Breast epithelium (tissue), 4 donors: ENCODE measurements at places on chromosomes 1 and 21.
A peak's percentile ranks its signal among the peaks of the same experiment; 100 is the strongest.

DNA sequence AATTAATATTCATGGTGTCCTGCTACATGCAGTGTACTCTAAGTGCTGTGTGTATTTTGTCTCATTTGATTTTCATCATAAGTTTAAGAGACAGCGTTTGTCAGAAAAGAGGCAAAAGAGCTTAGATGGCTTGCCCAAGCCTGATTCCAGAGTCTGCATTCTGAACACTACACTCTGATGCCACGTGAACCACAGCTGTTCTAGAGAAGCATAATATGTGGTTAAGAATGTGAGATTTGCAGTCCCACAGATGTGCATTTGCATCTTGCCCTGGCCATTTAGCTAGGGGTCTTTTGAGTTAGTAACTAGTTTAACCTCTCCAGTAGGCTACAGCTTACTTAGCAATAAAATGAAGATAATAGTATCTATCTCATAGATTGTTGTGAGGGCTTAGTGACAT, 9.2 kb upstream of the GADD45A start:
- H3K4me1 ChIP-seq, result no peaks in the 10 kb centered on the region
- H3K27me3 ChIP-seq, result no peaks in the 10 kb centered on the region
- no peaks in the 10 kb centered on the region for H3K36me3 ChIP-seq

DNA sequence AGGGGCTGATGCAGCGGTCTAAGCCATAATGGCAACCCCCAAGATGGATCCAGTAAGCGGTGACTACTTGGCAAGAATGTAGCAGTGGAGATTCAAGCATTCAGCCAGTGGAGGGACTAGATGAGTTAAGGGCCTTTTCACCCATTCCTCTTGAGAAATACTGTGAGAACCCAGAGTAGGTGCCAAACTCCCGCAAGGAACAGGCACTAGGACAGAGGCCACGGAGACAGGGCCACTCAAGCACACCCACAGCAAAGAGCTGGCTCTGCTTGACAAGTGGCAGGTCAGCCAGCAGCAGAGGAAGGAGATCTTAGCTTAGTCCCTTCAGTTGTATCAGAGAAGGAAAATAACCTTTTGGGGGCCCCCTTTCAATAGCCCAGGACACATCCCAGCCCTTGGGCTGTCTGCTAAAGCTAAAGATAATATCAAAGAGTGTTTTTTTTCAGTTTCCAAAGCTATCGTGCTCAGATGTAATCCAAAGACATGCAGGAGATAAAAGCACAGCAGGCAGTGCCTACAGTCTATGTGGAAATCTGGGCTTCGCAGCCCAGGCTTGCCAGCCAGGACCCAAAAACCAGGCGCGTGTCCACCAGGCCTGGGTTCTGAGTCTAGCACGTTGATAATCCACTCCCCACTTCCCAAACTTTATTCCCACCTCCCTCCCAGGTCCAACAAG, 62.0 kb upstream of the GOLT1A start:
- H3K36me3 ChIP-seq, result no peaks in the 10 kb centered on the region
- peak overlapping the region; percentile 16 for H3K27ac ChIP-seq
- DNase-seq, result no peak
- H3K27me3 ChIP-seq, result no peaks in the 10 kb centered on the region

GRCh38 chr1:245510144-245510543, 355.4 kb downstream of the KIF26B start:
- no peaks in the 10 kb centered on the region for H3K36me3 ChIP-seq
- H3K27me3 ChIP-seq, result no peaks in the 10 kb centered on the region
- no peak for DNase-seq
- H3K4me1 ChIP-seq, result no peaks in the 10 kb centered on the region

- no peak overlapping the region for H3K27ac ChIP-seq
- H3K36me3 ChIP-seq, result no peaks in the 10 kb centered on the region
- DNase-seq, result no peak
- no peak overlapping the region for H3K4me3 ChIP-seq
- H3K27me3 ChIP-seq, result no peaks in the 10 kb centered on the region
These were observed 87.1 kb downstream of the ENAH start for GRCh38 chr1:225565847-225566246.

DNA sequence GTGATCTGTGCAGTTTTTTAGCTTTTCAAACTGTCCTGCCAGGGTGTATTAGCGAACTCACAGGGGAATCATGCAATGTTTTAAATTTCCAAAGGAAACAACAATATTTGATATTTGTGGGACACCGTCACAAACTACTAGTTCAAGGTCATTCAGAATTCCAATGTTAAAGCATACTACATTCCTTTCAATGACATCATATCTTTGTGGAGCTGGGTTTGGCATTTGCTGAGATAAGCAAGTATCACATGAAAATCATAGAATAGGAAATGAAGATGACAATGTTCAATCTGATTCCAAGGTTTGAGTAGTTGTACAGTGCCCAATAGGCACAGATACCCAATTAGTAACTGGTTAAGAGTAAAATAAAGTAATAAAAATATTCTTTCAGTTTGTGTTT, 35.6 kb downstream of the NUF2 start:
- H3K36me3 ChIP-seq, result no peaks in the 10 kb centered on the region
- H3K4me3 ChIP-seq, result no peak overlapping the region
- H3K27ac ChIP-seq, result no peak overlapping the region
- no peaks in the 10 kb centered on the region for H3K27me3 ChIP-seq

DNA sequence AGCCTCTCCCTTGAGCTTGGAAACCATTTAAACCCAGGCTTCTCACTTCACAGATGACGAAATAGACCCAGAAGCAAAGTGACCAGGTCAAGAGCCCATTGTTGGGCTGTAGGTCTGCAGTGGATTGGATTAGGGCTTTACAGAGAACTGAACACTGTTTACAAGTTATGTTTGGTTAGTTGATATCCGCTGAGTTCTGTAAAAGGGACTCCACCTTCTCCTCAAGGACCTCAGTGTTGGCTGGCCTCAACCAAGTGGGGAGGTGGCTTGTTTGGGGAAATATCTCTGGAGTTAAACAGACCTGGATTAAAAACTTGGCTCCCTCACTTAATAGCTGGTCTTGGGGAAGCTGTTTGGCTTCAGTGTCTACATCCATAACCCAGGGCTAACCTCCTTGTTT, 88.1 kb downstream of the UCK2 start:
- no peaks in the 10 kb centered on the region for H3K27me3 ChIP-seq
- H3K4me1 ChIP-seq, result peaks cover 16% of the 10 kb centered on the region
- DNase-seq, result no peak

GRCh38 chr1:115768549-115768948, at the start of gene CASQ2:
Gene CASQ2 (minus strand): TSS chr1:115768714. CDS start chr1:115768541, 173 bp downstream.
- H3K27ac ChIP-seq, result no peak within 1 kb of the TSS
- H3K4me1 ChIP-seq, result no peaks in the 10 kb centered on the region
- H3K4me3 ChIP-seq, result no peak within 1 kb of the TSS

DNA sequence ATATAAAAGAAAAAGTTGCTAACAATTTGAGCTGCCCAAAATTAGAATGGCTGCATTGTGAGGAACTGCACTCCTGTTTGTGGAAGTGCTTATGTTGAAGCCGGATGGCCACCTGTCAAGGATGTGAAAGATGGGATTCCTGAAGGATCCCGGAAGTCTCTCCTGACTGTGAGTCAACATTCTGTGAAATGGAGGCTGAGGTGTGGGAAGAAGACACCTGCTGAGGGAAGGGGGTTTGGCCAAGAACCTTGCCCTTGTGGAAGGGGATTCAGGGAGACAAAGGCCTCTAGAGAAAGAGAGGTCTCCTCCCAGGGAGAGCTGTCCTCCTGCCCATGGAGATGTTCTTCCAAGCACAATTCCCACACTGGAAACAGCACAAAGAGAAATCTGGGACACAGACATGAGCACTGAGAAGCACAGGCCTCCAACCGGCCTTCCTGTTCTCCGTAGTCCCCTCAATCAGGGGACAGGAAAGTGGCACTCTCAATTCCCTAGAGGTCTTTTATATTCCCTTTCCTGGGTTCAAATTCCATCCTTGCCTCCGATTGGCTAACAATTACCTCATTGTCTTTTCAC, 70.5 kb downstream of the CD2 start:
- H3K27me3 ChIP-seq, result no peaks in the 10 kb centered on the region
- DNase-seq, result no peak
- H3K4me3 ChIP-seq, result no peak overlapping the region
- no peaks in the 10 kb centered on the region for H3K4me1 ChIP-seq

DNA sequence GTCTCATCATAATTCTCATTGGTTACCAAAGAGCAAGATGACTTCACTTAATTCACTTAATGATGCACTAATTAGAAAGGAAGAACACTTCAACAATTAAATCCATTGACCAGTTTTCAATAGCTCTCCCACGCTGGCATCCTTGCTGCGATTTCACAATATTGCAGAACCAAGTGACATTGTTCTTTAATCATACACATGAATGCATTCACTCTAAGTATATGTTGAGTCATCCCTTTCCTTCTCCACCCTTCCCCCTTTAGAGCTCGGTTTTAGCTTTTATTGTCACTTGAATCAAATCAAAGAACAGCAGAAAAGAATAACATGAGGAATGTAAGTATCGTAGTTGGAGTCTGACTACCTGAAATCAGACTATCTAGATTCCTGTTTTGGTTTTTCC, 233.6 kb upstream of the FMN2 start:
- no peak for DNase-seq
- H3K4me1 ChIP-seq, result no peaks in the 10 kb centered on the region
- H3K27ac ChIP-seq, result no peak overlapping the region
- no peak overlapping the region for H3K4me3 ChIP-seq
- no peaks in the 10 kb centered on the region for H3K36me3 ChIP-seq
